ENCODE measurements at places on chromosomes 5 and 9.

DNA sequence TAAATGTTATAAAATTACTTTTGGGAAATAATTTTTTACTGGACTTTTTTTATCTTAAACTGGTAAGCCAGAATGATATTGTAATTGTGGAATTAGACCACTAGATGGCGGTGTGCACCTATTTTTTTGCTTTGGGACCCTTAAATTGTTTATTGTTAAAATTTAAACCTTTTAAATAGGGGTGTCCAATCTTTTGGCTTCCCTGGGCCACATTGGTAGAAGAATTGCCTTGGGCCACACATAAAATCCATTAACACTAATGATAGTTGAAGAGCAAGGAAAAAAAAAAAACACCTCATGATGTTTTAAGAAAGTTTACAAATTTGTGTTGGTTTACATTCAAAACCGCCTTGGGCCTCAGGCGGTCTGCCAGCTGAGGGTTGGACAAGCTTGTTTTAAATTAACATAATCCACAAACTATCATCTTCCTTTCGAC is 28.4 kb upstream of the GADD45G start:
- peak; percentile 63 for DNase-seq

DNA sequence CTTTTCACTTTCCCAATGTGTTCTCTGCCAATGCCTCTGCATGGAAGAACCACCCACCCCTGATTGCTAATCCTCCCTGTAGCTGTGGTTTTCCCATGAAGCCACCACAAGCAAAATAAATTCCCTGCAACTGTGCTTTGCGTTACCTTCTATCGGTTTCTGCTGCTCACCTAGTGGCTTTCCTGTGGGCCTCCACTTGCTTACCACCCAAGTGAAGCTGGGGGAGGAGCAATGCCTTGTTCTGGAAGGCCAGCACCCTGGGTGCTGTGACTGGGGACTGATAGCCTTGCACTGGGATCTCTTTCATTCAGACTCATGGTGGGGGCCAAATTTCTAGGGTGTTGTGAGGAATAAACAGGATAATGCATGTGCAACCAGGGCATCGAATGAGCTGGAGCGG is 56.3 kb upstream of the GDNF start:
- no peak for DNase-seq

DNA sequence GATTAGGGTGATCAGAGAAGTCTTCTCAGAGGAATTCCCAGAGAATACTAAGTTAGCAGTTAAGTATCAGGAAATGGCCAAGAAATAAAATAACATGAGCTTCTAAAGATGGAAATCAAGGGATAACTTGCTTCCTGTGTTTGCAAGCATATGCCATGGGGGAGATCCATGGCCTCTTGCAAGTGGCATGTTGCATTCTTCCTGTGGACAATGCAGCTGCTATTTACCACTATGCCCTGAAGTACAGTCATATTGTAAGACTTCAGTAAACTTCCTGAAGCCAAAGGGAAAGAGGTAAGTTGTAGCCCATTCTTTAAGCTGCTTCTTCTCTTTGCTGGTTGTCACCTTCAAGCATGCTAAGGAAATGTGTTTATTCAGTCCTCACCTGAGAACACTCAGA is 154.7 kb upstream of the RUSC2 start:
- DNase-seq, result no peak

- DNase-seq, result no peak
Observed at GRCh38 chr9:70408393-70409040, 5.9 kb downstream of the KLF9 start.

DNA sequence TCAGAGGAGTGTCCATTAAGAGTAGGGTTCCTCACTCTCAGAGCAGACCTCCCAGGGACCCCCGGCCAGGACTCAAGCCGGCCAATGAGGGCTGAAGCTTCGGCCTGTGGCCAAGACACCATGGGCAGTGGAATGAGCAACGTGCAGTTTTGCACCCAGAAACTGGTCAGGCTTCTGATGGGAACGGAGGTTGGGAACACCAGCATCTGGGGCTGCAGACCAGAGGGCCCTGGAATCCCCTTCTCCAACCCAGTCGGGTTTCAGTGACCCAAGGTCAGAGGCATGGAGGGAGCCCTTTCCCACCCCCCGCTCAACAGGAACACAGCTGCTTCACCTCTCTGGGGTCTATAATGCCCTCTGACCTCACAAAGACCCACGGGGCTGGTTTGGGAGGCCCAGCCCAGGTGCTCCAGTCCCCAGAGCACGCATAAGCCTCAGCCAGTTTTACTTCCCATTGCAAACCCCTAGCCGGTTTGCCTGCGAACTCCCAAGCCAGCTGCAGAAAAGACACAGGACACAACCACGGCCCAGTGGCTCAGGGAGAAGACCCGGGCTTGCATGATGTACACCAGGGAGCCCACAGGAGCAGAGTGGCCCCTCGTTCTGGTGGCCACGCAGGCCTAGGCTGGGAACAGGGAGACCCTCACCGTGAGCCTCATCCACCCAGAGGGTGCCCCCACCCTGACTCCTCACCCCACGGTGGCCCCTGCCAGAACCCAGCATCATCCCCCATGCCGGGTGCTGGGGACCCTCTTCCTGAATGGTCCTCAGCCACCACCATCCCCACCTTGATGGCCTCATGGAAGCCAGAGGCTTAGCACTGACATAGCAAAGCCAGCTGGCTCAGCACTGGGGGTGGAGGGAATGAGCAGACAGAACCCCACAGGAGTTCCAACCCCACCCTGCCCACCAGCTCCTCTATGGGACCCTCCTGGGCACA is 30.6 kb downstream of the VAV2 start:
- no peak for DNase-seq

GRCh38 chr9:135641047-135641446 is 1.7 kb upstream of the GLT6D1 start:
- DNase-seq, result no peak

DNA sequence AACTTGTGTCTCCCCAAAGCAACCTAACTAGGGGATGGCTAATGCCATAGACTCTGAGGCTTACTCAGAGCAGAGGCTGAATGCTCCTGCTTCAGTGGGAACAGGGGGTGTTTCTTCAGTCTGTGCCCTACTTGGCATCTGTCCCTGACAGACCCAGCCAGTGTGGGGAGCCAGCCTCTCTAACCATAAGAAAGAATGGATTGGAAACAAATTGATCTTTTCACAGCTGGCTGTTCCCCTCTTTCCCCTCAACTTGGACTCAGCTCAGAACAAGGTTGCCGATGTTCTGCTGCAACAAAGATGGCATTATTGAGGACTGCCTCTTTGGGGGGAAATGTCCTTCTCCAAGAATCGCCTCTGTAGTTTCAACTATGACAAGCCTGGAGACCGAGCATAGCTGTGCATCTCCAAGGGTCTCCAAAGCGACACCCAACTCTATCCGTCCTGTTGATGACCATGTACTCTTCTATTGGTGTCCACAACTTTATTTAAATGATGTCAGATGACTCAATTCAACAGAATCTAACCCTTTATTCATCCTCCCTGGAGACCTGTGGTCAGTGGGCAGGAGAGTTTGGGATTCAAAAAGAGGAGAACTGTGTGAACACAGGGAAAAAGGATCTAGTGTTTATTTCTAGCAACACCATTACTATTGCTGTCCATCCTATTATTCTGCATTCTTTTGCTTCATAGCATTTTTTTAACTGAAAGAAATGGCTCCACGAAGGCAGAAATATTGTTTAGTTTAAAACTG is 24.7 kb upstream of the TNC start:
- DNase-seq, result no peak

GRCh38 chr9:34744295-34745221 is 34.6 kb upstream of the CCL21 start:
- DNase-seq, result no peak

DNA sequence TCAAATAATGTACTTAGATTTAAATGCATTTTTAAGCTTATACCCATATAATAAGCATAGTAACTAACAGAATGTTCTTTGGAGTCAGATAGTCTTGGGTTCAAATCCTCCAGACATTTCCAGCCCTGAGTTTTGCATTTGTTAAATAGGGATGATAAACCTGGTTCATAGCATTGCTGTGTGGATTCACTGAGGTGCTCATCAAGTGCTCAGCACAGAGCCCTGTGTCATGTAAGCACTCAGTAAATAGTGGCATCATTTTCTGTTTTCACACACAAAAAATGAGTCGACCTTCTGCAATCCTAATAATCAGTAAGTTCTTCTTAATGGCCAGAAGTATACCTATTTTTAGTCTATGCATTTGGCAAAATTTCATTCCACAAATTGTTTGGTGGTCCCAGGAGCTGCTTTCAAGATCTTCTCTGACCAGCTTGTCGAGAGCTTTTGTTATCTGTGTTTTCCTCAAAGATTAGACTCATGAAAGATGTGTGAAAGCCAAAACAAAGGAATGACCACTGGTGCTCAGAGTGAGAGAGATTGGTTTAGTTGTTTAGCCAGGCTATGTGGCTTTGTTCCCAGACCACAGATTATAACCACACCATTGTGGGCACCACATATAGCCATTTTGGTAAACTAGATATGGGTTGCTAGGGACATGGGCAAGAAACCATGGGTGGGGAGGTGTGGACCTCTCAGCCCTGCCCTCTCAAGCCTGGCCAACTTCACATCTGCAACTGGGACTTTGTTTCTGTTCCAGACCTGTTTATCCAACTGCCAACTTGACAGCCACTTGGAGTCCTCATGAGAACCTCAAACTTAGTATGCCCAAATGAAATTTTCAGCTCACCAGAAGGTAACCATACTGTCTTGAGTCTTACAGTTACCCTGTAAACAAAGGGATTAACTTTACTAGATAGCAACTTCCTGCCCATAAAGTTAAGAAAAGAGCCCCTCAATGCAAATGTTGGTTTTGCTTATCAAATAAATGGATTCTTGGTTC is 45.0 kb downstream of the DOCK8 start:
- no peak for DNase-seq
